ENCODE measurements at places on chromosomes 11 and 22.

DNA sequence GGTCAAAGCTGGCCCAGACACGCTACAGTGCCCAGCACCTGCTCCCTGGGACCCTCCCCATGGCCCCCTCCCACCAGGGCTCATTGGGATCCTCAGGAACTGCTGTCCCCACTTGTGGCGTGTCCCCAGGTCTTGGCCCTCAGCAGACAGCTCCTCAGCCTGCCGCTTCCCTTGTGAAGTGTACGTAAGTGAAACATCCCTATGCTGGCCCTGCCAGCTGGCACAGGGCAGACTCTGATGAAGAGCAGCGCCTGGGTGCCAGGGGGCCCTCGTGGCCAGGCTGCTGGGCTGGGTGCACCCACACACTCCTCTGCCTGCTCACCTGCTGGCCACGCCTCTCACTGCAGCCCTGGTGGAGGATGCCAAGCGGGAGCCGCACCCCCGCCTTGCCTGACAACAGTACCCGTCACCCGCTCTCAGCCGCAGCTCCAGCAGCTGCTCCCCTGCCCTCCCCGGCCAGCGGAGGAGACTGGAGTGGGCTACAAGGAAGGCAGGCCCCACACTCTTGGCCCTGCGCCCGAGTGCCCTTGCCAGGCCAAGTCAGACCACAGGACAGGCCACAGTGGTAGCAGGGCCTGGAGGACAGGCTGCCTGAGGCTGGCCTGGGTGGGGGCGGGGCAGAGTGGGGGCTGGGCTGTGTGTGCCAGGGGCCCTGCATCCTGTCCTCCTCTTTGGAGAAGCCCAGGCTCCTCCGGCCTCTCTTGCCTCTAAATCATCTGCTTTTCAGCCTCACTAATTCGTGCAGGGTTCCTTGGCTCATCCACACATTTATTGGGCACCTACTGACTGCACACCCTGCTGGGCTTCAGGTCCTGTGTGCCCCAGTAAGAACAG lies 39.5 kb downstream of the IGF2 start:
- DNase-seq: peak; percentile 35

DNA sequence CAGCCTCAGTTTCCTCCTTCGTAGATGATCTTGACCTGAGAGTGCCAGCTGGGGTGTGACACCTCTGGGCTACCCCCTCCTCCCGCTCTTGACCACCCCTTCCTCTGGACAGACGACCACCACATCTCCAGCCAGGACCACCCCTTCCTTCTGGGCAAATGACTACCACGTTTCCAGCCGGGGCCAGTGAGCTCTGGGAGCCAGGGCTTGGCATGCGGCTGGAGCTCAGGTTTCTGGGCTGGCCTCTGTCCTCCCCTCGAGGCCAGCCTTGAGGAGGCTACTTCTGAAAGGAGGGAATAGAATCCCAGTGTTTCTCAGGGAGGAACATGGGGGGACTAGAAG lies 120.9 kb downstream of the KCNQ1OT1 start:
- DNase-seq: no peak

DNA sequence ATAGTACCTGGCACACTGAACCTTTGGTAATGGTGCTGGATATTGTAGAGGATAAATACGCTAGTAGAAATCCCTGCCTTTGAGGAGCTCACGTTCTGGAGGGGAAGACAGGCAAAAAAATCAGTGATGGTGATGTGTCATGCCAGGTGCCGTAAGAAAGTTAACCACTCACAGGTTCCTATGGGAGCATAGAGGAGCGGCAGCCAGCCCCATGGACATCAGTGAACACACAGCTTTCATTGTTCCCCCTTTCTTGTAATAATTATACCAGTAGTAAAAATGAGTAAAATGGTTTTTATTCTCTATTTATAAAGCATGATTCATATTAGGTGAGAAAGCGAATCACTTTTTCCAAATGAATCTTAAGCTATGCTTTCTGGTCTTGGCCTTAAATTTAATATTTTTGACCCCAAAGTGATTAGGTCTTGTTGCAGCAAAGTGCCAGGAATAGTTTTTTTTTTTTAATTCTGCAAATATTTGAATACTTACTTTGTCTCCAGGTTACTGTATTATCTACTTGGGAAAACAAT lies 57.9 kb downstream of the UVRAG start:
- no peak for DNase-seq

DNA sequence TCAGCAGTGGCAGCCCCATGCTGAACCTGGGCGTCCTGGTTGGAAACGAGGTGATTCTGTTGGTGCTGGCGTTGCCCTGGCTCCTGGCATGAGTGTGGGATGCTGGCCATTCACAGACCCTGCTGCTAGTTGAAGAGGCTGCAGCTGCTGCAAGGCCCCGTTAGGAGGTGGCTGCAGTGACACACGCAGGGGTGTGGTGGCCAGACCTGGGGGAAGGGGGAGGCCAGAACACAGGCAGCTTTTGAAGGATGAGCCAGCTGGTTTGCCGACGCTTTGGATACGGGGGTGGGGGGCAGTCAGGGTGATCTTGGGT lies 77.2 kb downstream of the MORC2 start:
- DNase-seq: no peak

- DNase-seq: no peak
Measured at GRCh38 chr11:99814021-99814420, 793.3 kb downstream of the CNTN5 start.

- DNase-seq: no peak
Measured at GRCh38 chr11:47156333-47156732, 20.3 kb downstream of the ARFGAP2 start.

DNA sequence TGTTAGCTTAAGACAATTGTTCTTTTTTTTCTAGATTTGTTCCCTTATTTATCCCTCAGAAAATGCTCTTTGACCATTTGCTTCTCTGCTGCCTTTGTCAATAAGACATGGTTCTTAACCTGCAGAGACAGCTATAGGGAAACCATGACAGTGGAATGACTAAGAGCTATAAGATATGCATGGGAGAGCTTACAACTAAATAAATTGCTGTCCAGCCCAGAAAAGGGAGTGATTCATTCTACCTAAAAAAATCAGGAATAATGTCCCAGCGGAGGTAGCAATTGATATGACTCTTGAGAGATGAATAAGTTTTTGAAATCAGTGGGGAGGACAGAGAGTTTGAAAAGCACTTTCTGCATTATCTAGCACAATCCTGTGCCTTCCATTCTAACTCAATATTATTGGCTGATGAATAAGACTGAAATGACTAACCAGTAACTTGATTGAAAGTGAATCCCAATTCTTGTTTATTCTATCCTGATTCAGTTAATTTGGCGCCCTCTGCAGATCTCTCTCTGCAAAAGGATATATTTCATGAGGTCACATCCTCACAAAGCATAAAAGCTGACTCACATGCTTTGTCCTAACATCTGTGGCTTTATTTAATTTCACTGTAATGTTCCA lies 680.5 kb upstream of the API5 start:
- no peak for DNase-seq

DNA sequence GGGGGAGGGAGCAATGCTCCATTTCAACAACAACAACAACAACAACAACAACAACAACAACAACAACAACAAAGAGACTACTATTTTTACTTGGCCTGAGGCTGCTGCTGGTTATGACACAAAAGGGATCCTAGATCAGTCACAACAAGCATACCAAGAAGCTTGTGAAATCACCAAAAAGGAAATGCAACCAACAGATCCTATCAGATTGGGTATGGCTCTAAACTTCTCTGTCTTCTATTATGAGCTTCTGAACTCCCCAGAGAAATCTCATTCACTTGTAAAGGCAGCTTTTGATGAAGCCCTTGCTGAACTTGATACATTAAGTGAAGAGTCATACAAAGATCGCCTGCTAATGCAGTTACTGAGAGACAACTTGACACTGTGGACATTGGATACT lies 10.5 kb upstream of the MS4A2 start:
- DNase-seq: no peak

- peak; percentile 42 for DNase-seq
Measured at GRCh38 chr22:42080287-42080686, 787 bp downstream of the SMDT1 start.

DNA sequence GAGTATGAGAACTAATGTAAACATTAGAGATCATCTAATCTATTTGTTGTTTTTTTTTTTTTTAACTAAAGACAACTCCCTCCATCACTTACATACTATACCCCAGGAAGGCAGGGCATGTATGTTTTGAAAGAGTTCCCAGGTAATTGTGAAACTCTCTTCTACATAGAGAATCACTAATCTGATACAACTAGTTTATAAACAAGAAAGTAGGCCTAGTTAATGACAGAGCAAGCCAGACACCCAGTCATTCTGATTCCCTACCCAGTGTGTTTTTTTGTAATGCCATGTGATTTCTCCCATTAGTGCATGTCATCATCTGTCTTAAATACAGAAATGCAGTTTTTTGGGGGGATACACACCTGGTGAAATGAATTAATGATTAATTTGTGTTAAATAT lies 120.9 kb downstream of the C11orf65 start:
- no peak for DNase-seq

DNA sequence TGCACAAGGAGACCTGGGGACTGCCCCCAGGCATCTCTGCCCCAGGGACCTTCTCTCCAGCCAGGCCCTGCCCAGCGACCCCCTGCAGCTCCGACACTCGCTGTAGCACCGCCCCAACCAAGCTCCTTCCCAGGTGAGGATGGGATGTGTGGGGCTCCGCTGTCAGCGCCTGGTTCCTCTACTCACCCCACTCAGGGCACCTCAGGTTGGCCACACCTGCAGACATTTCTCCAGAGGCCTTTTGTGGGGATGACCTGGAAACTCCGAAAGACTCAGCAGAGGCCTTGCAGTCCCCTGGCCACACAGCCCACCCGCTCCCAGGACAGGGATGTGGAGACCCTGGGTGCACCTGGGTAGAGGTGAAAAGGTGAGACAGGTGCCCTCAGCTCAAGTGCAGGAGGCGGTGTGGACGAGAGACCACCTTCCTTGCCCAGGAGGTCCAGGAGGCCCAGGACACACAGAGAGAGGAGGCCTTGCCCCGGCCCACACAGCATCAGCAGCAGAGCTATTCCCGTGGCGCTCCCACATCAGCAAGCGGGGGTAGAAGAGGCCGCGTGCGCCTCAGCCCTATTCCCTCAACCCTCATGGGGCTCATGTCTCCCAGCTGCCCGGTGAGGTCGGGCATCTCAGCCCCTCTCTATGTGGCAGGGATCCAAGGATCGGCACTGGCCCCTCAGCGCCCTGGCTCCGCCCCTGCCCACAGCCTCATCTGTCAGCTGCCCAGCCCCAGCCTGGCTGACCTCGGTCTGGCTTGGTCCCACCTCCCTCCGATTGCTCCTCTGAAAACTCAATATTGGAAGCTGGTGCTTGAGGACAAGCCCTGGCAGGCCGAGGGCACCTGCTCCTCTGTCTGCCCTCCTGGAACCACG lies 20.9 kb downstream of the TRPM5 start:
- no peak for DNase-seq

GRCh38 chr11:71370895-71371673 lies 77.1 kb downstream of the DHCR7 start:
- DNase-seq: no peak

- no peak for DNase-seq
Measured at GRCh38 chr11:95432714-95433503, 201.9 kb upstream of the SESN3 start.

DNA sequence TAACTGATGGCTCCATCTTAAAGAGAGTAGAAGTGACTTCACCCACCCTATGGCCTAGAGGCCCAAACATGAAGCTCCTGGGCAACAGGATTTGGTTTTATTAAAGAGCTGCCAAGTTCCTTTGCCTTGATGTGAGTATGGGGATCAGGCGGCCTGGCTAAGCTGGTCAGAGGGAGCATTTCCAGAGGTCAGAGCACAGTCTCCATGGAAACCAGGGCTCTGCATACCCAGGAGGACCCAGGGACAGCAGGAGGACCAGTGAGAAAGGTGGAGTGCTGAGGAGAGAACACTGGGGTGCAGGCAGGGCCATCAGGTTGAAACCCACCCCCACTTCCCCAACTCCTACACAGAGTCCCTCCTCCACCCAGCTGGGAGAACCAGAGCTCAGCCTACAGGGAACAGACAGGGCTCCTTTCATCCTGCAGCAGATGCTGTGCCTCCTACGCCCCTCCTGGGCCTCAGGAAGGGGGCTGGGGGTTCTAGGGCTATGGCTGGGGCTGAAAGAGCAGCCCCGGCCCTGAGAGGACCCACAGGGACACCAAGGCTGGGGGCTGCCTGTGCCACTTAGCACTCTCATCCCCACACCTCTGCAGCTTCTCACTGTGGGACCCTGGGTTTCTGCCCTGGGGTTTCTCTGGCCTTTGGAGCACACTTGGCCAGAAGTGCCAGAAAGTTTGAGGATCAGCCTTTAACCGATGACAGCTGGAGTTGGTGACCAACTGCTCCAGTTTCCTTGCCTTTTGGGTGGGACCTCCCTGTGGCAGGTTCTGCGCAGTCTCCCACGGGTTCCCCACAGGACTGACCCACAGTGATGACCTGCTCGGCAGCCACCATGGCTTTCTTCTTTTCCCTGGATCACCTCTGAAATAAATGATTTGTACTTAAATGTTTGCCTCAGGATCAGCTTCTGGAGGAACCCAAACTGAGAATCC lies 13.8 kb upstream of the P2RY6 start:
- DNase-seq: no peak

GRCh38 chr11:72741429-72741833 lies 10.8 kb downstream of the ARAP1 start:
- peak; percentile 28 for DNase-seq

GRCh38 chr11:126637795-126638175 lies 282.3 kb downstream of the ST3GAL4 start:
- no peak for DNase-seq

All from renal pelvis (tissue), 12 donors.